ENCODE measurements at places on chromosomes 7 and 10. TPM values are rescaled to one million over a fixed set of nuclear protein-coding genes. Genes with fewer than 3 reads are reported as not detected.

The STYXL1 gene
- total RNA-seq = 36.6 TPM

The CNPY1 gene
- not detected for total RNA-seq

The AQP1 gene
- 1.4 TPM for total RNA-seq

The CYP2W1 gene
- total RNA-seq = not detected

The AKR1E2 gene
- total RNA-seq = 3.8 TPM

The TTYH3 gene
- 37.3 TPM for total RNA-seq

The RAPGEF5 gene
- total RNA-seq = 0.95 TPM

The SPDYE16 gene
- under 0.01 TPM for total RNA-seq

The STOX1 gene
- not detected for total RNA-seq

The PPP1R9A gene
- total RNA-seq = 0.60 TPM

The GAD2 gene
- not detected for total RNA-seq

The GRM3 gene
- total RNA-seq = not detected

The PAPOLB gene
- total RNA-seq = under 0.01 TPM

The NPFFR1 gene
- total RNA-seq = under 0.01 TPM

All from bronchial smooth muscle cell (primary cell).